ENCODE measurements at places on chromosomes 5 and 9.

DNA sequence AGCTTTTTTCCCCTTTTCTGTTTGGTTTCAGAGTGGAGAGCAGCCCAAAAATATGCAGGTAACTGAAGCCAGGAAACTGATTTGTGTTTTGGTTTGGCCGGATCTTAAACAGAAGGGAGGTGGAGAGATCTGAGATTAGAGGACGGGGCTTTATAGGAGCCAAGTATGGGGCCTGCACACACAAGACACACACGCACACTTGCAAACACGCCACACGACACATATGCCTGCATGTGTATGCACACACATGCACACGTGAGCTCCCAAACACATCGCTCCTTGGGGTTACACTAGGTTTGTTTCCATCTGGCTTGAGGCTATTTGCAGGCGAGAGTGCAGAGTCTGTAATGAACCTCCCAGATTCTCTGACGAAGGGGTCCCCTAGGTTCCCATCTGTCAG is 18.3 kb downstream of the BTNL9 start:
- H3K4me3 ChIP-seq = no peak overlapping the region
- DNase-seq = no peak
- H3K27me3 ChIP-seq = peaks cover 83% of the 10 kb centered on the region

GRCh38 chr5:79581535-79581934 is 30.7 kb upstream of the TENT2 start:
- H3K4me3 ChIP-seq = no peak overlapping the region
- H3K36me3 ChIP-seq = no peaks in the 10 kb centered on the region
- DNase-seq = no peak
- H3K27me3 ChIP-seq = no peaks in the 10 kb centered on the region
- H3K27ac ChIP-seq = no peak overlapping the region
- no peaks in the 10 kb centered on the region for H3K4me1 ChIP-seq

GRCh38 chr5:146015001-146015400 is 78.6 kb downstream of the SH3RF2 start:
- no peaks in the 10 kb centered on the region for H3K27me3 ChIP-seq
- no peaks in the 10 kb centered on the region for H3K36me3 ChIP-seq
- no peak overlapping the region for H3K4me3 ChIP-seq

DNA sequence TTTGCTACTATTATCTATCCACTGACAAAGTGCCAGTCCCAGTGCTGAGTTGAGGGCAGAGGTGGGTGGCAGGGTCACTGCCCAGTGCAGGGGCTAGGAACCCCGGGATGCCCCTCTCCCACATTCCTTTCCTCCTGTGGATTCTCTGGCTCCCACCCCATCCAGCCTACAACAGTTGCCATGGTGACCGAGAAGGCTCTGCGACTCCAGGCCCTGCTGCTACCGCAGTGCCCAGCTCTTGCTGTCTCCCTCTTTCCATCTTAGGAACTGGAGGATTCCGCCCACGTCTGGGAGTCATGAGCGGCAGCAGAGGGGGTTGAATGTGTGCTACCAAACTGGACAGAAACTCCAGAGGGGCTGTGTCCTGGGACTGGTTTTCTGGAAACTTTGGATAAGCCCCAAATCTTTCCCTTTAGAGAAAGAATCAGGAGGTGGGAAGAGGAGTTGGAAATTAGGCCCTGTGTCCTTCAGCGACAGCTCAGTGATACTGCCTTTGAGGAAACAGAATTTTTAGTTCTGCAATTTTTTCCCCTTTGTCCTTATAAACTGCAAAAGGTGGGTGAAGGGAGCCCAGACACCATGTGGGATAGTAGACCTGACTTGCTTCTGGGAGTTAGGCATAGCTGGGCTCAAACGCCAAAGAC is 20.7 kb upstream of the C5orf47 start:
- no peak overlapping the region for H3K27ac ChIP-seq
- H3K27me3 ChIP-seq = no peaks in the 10 kb centered on the region
- H3K4me1 ChIP-seq = peaks cover 8% of the 10 kb centered on the region
- no peak overlapping the region for H3K4me3 ChIP-seq

- H3K27ac ChIP-seq = no peak overlapping the region
- H3K36me3 ChIP-seq = no peaks in the 10 kb centered on the region
- no peak overlapping the region for H3K4me3 ChIP-seq
- H3K4me1 ChIP-seq = peaks cover 5% of the 10 kb centered on the region
- no peak for DNase-seq
Measured at GRCh38 chr5:54090495-54091120, 219.8 kb downstream of the ARL15 start.

GRCh38 chr5:151238303-151238741 is 14.4 kb upstream of the CCDC69 start:
- H3K4me3 ChIP-seq = no peak overlapping the region
- no peaks in the 10 kb centered on the region for H3K36me3 ChIP-seq
- H3K27me3 ChIP-seq = no peaks in the 10 kb centered on the region

DNA sequence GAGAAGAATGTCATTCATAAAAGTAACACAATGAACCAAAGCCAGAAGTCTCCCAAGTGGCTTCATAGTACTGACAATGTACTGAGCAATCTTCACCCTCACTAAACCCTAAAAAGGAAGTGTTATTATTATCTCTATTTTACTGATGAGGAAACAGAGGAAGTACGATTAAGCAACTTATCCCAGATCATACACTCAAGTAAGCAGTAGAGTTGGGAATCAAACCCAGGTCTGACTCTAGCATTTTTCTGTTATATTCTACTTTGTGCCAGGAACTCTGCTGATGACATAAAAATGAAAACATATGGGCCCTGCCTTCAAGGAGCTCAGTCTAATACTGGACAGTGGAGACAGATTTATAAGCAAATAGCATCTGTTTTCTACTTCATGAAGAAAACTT is 109.2 kb downstream of the RAPGEF6 start:
- H3K27ac ChIP-seq = no peak overlapping the region
- H3K36me3 ChIP-seq = no peaks in the 10 kb centered on the region
- no peak overlapping the region for H3K4me3 ChIP-seq
- no peak for DNase-seq

All from tibial nerve (tissue), 4 donors.